ENCODE measurements at places on chromosomes 4 and X.

- DNase-seq: no peak
Observed at GRCh38 chr4:40403081-40403480, 67.9 kb downstream of the CHRNA9 start.

- no peak for DNase-seq
Observed at GRCh38 chrX:66013194-66013816, 26.6 kb downstream of the VSIG4 start.

- peak; percentile 7 for DNase-seq
Observed at GRCh38 chrX:51802917-51803688, 59.9 kb downstream of the GSPT2 start.

- no peak for DNase-seq
Observed at GRCh38 chr4:109040441-109040840, 262.0 kb downstream of the COL25A1 start.

DNA sequence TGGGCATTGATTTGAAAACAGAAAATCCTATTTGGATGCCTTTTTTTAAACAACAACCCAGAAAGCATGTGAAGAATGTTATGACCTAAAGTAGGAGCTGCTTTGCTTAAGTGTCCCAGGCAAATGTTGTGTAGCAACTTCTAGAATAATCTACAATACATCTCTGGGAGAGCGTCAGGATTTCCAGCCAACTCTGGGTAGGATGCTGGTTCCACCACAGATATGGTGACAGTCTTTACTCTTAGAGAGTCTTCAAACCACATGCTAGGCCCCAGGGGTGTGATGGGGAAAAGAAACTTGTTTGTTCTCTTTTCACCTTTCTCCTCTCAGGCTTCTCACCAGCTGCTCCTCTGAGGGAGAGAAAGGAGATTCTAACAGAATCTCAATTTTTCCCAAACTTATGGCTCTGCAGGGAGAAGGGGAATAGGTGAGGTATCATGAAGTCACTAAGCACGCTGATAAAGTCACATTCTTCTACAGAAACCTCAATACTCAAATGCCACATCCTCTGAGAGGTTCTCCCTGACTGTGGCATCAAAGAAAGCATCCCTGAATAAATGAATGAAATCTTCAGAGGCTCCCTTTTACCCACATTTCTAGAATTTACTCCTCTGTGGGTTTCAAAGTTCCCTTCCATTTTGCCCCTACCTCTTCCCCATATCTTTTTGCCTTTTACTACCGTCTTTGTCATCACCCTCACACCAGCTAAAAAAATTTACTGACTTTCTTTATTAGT is 171.6 kb upstream of the RAI2 start:
- no peak for DNase-seq

DNA sequence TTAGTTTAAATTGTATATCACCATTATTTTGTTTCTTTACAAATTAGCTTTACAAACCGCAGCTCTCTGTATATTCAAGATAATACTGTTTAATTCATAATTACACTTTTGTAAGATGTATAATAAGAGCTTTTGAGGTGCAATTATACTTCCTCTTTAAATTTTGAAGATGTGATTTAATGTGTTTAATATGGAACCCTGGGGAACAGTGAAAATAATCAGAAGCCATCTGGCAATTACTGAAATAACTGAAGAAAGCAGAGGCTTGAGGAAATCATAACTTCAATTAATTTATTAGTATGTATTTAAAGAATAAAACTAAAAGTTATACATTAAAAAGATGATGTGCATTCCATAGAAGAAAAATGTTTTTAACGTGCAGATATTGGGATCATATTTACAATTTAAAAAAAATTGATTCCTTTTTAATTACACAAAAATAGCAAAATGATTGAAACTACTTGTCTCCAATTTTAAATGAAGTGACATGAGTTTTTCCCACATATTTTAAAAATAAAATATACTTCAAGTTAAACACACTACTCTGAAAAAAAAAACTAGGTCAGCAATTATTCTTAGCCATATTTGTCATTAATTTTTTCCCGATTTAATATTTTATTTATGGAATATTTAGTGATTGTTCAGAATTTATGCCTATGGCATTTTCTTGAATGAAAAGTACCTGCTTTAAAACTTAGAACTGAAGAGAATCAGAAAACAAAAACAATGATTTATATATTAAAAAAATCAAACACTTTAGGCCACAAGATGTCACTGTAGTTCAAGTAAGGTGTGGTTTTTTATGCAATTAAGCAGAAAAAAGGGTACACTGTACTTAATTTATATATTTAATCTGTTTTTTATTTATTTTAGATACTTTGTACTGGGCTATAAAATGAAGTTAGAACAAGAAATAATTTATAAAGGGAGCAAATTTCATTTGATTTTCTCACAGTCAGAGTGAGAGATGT is 942.7 kb upstream of the NDST4 start:
- DNase-seq: no peak

- DNase-seq: no peak
Observed at GRCh38 chrX:16462912-16463311, 187.0 kb upstream of the S100G start.

DNA sequence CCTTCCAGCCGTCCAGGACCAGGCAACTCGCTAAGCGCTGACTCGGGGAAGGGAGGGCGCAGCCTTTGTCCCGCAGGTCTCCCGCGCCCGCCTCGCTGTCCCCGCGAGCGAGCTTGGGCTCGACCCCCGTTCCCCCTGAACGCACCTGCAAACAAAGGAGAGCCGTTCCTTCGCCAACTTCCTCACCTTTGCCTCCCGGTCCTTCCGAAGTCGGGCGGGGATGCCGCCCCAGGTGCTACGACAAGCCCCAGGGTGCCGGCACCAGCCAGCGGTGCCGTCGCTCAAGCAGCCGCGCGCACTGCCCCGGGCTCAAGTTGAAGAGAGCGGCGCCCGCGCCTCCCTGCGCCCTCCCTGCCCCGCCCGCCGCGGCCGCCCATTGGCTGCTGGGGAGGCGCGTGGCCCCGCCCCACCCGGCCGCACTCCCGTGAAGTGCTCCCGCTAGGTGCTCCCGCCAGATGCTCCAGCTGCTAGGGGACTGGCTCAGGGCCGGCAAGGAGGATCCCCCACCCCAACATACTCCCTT is 107.1 kb downstream of the NSUN7 start:
- DNase-seq: peak; percentile 71

DNA sequence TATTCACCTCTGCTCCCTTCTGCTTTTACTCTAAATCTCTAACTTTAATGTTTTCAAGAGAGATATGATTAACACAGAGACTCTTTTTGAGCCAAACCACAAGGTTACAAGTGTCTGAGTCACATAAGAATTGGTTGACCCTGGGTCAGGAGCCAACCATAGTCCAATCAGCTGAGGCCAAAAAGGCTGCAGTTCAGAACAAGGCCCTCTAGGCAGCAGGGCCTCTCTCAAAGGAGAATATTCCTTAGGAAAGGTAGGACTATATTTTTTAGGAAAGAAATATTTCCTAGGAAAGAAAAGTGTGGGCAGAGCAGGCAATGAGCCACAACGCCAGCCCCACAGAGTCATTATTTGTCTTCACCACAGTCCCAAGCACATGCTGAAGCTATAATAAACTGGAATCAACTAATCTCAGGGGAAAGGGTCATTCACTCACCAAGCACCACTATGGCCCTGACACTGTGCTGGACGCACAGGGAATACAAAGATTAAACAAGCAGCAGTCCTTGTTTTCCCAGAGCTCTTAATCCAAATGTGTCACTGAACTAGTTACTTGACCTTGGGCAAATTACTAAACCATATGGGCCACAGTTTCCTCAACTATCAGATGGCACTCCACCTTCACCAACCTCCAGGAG is 2.2 kb downstream of the ATP8A1 start:
- DNase-seq: no peak

GRCh38 chr4:122636697-122637096 is 15.8 kb upstream of the IL21 start:
- no peak for DNase-seq

GRCh38 chrX:66074920-66075879 is 35.3 kb upstream of the VSIG4 start:
- no peak for DNase-seq

DNA sequence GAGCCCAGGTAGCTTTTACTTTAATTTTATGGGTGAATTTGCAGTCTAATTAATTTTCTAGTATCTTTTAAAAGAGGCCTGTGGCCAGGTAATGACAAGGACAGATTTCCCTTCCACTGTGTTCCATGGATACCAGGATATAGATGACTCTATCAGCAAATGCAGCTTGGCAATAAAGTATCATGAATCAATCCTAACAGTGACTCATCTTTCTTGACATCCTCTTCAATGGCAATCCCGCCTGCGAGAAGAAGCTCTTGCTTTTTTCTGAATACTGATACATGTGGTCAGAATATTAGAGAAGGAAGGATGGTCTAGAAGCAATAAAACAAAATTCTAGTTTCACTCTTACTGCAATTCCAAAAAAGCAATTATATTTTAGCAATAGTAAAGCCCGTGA is 267.8 kb downstream of the DTHD1 start:
- no peak for DNase-seq

DNA sequence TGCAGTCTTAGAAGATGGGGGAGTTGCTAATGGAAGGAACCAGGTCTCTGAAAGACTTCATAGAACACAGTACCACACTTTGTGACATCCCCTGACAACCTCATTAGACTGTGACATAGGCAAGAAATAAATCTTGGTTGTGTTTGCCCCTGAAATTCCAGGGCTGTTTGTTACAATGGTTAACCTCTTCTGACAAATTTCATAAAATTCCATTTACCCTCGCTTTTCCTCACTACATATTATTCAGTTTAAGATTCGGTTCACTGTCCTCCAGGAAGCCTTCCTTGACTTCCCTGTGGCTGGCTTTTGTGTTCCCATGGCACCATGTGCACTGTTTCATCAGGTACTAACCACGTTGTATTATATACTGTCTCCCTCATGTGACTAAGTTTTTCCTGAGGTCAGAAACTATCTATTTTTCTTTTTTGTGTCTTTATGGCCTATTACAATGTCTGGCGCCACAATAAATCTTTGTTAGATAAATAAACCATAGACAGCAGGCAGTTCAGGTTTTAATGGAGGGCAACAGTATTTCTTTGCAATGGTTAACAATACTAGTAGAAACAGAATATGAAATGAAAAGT is 54.2 kb downstream of the ATXN3L start:
- no peak for DNase-seq

GRCh38 chr4:89305712-89306437 is 1.7 kb downstream of the GPRIN3 start:
- DNase-seq: no peak

Measured in GM18507 (cell line).